Bronchial smooth muscle cell (primary cell): ENCODE measurements at places on chromosomes 2 and 18. TPM values are rescaled to one million over a fixed set of nuclear protein-coding genes. Genes with fewer than 3 reads are reported as not detected.

Gene C2orf72
- 0.09 TPM in 1 of 2 replicates, not detected in the other for total RNA-seq

Gene ELOA2
- total RNA-seq, result under 0.01 TPM in 1 of 2 replicates, not detected in the other

Gene TRIP12
- 228 and 276 TPM in 2 replicates for total RNA-seq

Gene CHMP1B
- 59.6 and 61.3 TPM in 2 replicates for total RNA-seq

Gene ALPI
- total RNA-seq, result not detected in 2 replicates

Gene IL1A
- total RNA-seq, result 0.09 and 0.32 TPM in 2 replicates

Gene CNDP1
- total RNA-seq, result 0.16 TPM in 1 of 2 replicates, not detected in the other

Gene CCDC148
- total RNA-seq, result 0.60 and 0.63 TPM in 2 replicates

Gene CCDC102B
- 5.3 and 15.0 TPM in 2 replicates for total RNA-seq

Gene FHL2
- total RNA-seq, result 50.2 and 85.7 TPM in 2 replicates

Gene TMEM87B
- 18.0 and 18.4 TPM in 2 replicates for total RNA-seq

Gene MC2R
- total RNA-seq, result not detected in 2 replicates

Gene ABHD1
- 0.16 TPM in 1 of 2 replicates, not detected in the other for total RNA-seq

Gene COL5A2
- total RNA-seq, result 203 and 228 TPM in 2 replicates

Gene DCC
- 0.52 and 3.3 TPM in 2 replicates for total RNA-seq

Gene DNPEP
- total RNA-seq, result 78.2 and 137 TPM in 2 replicates

Gene RAB27B
- total RNA-seq, result 0.52 and 38.5 TPM in 2 replicates

Gene CAPN14
- total RNA-seq, result 0.16 and 0.17 TPM in 2 replicates

Gene DES
- total RNA-seq, result 2.4 and 2.7 TPM in 2 replicates

Gene PLEKHB2
- 52.9 and 57.7 TPM in 2 replicates for total RNA-seq

Gene CXCR4
- total RNA-seq, result under 0.01 and 0.09 TPM in 2 replicates

Gene IL1R2
- total RNA-seq, result 0.09 and 0.79 TPM in 2 replicates

Gene ARHGEF4
- 2.2 and 5.2 TPM in 2 replicates for total RNA-seq
